ENCODE measurements at places on chromosomes 2 and 18.
A peak's percentile ranks its signal among the peaks of the same experiment; 100 is the strongest.

- no peak overlapping the region for H3K27ac ChIP-seq
- DNase-seq, result no peak
- H3K4me1 ChIP-seq, result peaks cover 9% of the 10 kb centered on the region
- H3K27me3 ChIP-seq, result no peaks in the 10 kb centered on the region
- no peaks in the 10 kb centered on the region for H3K36me3 ChIP-seq
Observed at GRCh38 chr18:40911582-40912254, 1043.3 kb upstream of the PIK3C3 start.

- H3K27me3 ChIP-seq, result no peaks in the 10 kb centered on the region
- peaks cover 8% of the 10 kb centered on the region for H3K4me1 ChIP-seq
- no peak overlapping the region for H3K27ac ChIP-seq
- H3K4me3 ChIP-seq, result no peak overlapping the region
- H3K36me3 ChIP-seq, result peaks cover 60% of the 10 kb centered on the region
Observed at GRCh38 chr2:113961000-113961399, 71.1 kb downstream of the ACTR3 start.

DNA sequence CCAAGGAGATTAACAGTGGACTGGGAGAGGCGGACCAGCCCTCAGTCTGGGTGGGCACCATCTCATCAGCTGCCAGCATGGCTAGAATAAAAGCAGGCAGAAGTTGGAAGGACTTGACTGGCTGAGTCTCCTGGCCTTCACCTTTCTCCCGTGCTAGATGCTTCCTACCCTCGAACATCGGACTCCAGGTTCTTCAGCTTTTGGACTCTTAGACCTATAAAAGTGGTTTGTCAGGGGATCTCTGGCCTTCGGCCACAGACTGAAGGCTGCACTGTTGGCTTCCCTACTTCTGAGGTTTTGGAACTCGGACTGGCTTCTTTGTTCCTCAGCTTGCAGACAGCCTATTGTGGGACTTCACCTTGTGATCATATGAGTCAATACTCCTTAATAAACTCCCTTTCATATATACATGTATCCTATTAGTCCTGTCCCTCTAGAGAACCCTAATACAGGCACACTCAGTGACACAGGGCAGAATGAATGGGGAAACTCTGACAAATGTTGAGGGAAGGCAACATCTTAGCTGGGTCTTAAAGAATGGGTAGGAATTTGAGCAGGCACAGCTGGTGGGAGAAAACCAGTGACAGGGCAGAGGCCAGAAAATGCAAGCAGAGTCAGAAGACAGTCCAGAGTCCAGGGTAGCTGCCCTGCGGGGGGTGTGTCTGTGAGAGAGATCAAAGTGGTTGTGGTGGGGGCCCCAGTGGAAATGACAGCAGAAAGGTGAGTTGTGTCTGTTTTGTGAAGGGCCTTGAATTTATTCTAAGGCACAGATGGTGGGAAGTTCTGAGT is 108.1 kb upstream of the CD302 start:
- H3K4me1 ChIP-seq, result no peaks in the 10 kb centered on the region
- H3K4me3 ChIP-seq, result no peak overlapping the region
- H3K36me3 ChIP-seq, result no peaks in the 10 kb centered on the region
- no peak overlapping the region for H3K27ac ChIP-seq
- no peaks in the 10 kb centered on the region for H3K27me3 ChIP-seq

GRCh38 chr2:60530660-60531281 is 22.7 kb downstream of the BCL11A start:
- no peak for DNase-seq
- peak overlapping the region; percentile 24 for H3K27ac ChIP-seq
- no peaks in the 10 kb centered on the region for H3K27me3 ChIP-seq

GRCh38 chr2:30484995-30485394 is 37.9 kb downstream of the LCLAT1 start:
- H3K27ac ChIP-seq, result no peak overlapping the region
- no peaks in the 10 kb centered on the region for H3K36me3 ChIP-seq
- H3K4me3 ChIP-seq, result no peak overlapping the region
- no peak for DNase-seq

DNA sequence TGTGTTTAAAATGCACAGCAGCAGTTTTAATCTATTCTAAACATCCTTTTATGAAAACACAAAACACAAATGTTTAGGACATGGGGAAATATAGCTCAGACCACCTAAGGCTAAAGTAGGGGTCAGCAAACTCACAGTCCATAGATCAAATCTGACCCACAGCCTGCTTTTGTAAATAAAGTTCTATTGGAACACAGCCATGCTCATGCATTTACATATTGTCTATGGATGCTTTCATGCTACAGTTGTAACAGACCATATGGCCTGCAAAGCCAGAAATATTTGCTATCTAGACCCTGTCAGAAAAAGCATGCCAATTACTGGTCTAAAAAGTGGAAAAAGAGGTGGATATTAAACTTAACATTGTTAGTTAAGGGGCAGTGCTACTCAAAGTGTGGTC is 1105.4 kb upstream of the KLHL29 start:
- no peak for DNase-seq
- no peaks in the 10 kb centered on the region for H3K4me1 ChIP-seq
- no peaks in the 10 kb centered on the region for H3K27me3 ChIP-seq
- H3K36me3 ChIP-seq, result no peaks in the 10 kb centered on the region
- H3K27ac ChIP-seq, result no peak overlapping the region

- H3K4me1 ChIP-seq, result no peaks in the 10 kb centered on the region
- H3K36me3 ChIP-seq, result peaks cover 38% of the 10 kb centered on the region
- DNase-seq, result no peak
- no peak overlapping the region for H3K4me3 ChIP-seq
- no peaks in the 10 kb centered on the region for H3K27me3 ChIP-seq
- no peak overlapping the region for H3K27ac ChIP-seq
Observed at GRCh38 chr2:238031751-238032150, 29.1 kb upstream of the SCLY start.

DNA sequence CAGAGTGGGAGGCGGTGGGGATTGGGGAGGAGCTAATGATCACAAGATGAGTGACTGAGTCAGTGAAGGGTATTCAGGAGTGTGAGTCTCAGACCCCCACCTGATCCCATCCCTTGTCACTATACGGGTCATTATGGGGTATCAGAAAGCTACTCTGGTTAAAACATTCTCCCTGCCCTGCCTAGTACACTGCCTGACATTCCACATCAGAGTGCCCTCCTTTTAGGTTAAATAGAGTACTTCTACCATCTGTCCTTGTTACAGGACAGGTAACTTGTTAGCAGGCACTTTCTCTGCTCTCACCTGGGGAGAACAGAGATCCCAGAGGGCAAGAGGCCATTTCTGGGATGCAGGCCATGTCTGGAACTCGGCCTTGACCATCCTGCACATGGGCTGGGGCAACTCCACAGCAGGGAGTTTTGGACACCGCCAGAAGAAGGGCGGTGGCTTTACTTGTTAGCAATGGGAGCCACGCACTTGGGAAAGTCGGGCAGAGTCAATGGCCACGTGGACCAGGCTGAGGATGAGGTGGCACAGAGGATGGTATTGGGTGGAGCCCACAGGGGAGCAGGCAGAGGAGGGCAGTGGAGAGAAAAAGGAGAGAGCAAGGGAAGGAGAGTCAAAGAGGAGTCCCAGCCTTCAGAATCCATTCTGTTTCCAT is 98.5 kb downstream of the CELF4 start:
- H3K36me3 ChIP-seq, result no peaks in the 10 kb centered on the region
- H3K4me3 ChIP-seq, result no peak overlapping the region
- H3K27me3 ChIP-seq, result no peaks in the 10 kb centered on the region
- no peak for DNase-seq
- H3K27ac ChIP-seq, result no peak overlapping the region
